H4 (cell line): ENCODE measurements at places on chromosomes 2 and 18. TPM values are rescaled to one million over a fixed set of nuclear protein-coding genes. Genes with fewer than 3 reads are reported as not detected.

Gene IL1A
- total RNA-seq = 0.06 TPM in 1 of 2 replicates, not detected in the other

Gene PLGLB1
- total RNA-seq = 0.87 and 2.1 TPM in 2 replicates

Gene ABHD1
- 0.12 TPM in 1 of 2 replicates, not detected in the other for total RNA-seq

Gene LYPD6
- total RNA-seq = 8.6 and 9.8 TPM in 2 replicates

Gene MARCHF4
- total RNA-seq = 0.15 and 0.29 TPM in 2 replicates

Gene NT5DC4
- total RNA-seq = not detected in 2 replicates

- DNase-seq = no peak
Observed at GRCh38 chr18:37497853-37498518, 67.6 kb downstream of the CELF4 start.

GRCh38 chr2:37794717-37795116 is 123.3 kb upstream of the CDC42EP3 start:
- DNase-seq = no peak

GRCh38 chr2:53652131-53652530 is 115.5 kb upstream of the CHAC2 start:
- DNase-seq = no peak

DNA sequence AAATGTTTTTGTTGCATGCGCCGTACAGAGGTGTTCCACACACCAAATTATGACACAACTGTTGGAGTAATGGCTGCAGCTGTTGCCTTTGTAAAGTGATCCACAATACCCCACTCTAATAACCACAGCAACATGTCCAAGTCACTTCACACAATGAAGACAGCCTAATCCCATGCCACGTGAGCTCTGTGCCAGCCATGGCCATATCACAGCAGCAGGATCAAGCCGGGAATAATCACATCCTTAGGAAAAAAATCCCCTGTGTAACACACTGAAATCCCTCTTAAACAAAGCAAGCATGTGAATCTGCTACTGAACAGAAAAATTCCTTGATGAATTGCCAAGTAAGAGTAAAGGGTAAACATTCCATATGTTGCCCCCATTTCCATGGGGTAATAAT is 179.5 kb upstream of the PARD3B start:
- DNase-seq = no peak

GRCh38 chr2:137977790-137978189 is 13.5 kb downstream of the HNMT start:
- no peak for DNase-seq

- DNase-seq = no peak
Observed at GRCh38 chr18:46518438-46518837, 138.6 kb downstream of the LOXHD1 start.

DNA sequence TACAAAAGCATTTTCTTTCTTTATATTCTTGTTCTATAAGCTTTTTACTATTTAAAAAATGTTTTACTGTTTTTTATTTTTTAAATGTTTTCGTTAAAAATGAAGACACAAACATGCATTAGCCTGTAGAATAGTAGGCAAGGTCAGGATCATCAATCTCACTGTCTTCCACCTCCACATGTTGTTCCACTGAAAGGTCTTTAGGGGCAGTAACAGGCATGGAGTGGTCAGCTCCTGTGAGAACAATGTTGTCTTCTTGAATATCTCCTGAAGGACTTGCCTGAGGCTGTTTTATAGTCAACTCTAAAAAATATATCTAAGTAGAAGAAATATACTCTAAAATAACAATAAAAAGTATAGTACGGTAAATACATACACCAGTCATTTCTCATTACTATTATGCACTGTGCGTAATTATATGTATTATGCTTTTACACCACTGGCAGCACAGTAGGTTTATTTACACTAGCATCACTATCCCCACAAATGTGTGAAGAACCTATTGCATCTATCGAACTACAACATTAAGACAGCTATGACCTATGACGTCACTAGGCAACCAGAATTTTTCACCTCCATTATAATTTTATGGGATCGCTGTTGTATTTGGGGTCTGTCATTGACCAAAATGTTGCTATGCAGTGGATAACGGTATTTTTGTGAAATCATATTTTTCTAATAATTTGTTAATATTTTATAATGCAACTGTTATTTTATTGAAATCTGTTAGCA is 764.3 kb downstream of the METTL4 start:
- DNase-seq = no peak

DNA sequence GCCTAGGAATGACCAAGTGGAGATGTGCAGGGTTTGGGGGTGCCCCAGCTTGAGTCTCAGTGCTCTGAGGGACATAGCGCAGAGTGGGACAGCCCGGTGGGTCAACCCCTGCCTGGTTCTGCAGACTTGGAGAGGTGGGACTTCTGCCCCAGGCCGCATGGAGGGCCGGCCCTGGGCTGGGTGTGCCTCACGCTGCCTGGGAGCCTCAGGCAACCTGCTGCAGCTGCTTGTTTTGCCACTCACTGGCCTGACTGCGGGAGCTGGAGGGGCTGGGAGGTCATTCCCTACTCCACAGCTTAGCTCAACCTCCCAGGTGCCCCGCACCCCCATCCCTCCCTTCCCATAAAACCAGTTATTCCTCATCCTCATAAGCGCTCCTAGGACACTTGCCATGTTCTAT is 33.1 kb downstream of the ODC1 start:
- no peak for DNase-seq
